AG10803 (cell line): ENCODE measurements at places on chromosomes 7 and 10.

DNA sequence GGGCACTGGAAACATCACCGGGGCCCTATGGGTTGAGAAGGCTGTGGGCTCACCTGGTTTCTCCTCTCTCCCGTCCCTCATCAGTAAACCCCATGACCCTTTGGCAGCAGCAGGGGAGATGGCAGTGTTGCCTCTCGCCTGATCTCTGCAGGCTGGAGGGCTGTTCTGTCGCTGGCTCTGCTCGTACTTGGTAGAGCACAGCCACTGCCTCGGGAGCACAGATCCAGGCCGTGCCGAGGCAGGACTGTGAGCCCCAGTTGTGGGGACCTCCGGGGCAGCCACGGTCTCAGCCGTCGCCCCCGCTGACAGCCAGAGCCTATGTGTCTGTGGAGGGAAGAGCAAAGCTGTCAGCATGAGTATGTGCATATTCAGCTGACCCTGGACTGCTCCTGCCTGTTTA lies 94.9 kb downstream of the PTPRE start:
- no peak for DNase-seq

DNA sequence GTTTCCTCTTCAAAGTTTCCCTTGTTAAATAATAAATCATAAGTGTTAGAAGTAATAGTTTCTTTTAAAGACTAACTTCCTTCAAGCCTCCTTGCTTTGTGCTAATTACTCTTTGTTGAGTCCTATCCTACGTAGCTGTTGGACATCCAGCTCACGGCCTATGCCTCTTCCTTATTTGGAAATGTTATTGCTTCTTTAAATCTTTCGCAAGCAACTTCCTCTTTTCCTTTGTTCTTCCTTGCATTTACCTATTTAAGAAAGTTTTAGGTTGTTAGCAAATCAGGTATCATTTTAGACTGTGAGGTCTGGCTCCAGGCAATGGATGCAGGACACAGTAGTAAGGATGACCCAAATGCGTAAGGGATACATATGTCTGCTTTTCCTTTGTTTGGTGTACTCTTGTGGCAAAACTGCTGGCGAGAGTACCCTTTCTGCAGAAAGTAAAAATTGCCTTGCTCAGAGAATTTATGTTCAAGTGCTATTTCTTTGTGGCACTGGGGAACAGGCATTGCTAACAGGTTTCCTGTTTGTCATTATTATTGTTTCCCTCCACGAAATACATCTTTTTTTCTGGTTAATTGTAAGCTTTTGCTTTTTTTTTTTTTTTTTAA lies 110.5 kb downstream of the DYNC2I1 start:
- DNase-seq, result no peak

GRCh38 chr7:98702021-98702420 lies 84.9 kb downstream of the NPTX2 start:
- DNase-seq, result no peak

GRCh38 chr10:110643035-110643652 lies 992 bp upstream of the RBM20 start:
- no peak for DNase-seq

- DNase-seq, result no peak
These were observed 15.9 kb downstream of the FKBP6 start for GRCh38 chr7:73343671-73344380.
